Muscle of arm (tissue), 14 donors: ENCODE measurements at places on chromosomes 7 and 10. TPM values are rescaled to one million over a fixed set of nuclear protein-coding genes. Genes with fewer than 3 reads are reported as not detected.

The LIPA gene
- 55.7 TPM for polyA plus RNA-seq

DNA sequence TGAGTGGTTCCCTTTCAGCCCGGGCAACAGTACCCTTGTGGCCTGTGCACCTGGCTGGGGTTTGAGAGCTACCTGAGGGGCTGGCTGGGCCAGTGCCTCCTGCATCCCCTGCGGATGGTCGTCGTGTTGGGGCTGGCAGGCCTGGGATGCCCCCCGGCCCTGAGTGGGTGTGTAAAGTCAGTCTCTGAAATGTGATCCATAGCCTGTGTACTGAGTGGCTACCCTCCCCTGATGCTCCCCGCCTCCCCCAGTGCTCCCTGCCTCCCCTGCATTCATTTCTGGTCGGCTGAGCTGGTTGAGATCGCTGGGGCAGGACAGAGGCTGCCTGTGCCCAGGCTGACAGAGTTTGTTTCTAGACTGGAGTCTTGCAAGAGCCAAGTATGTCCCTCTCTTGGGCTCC is 9.3 kb downstream of the ZNF316 start:
- DNase-seq = no peak

- DNase-seq = no peak
Measured at GRCh38 chr10:94285271-94285670, 77.5 kb downstream of the NOC3L start.

DNA sequence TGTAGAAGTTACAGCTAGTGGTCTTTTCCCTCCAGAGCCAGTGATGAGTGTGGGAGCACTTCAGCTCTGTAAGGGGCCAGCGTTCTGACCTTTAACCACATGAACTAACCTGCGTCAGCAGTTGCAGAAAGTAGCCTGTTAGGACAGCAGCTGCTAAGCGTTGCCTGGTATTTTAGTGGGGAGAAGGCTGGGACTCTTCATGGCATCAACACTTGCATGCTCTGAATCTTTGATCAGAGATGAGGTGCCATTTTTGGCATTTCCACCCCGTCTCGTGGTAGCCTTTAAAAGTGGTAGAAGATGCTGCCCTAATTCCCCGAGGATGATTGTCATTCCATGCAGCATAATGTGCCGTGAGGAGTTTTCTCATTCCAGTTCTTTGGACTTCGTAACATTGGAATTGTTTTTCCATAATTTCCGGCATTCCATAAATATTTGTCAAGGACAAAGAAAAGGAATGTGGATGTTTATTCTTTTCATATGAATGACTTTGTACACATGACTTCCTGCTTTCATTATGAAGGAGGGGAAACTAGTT is 92.2 kb downstream of the AVL9 start:
- DNase-seq = no peak

DNA sequence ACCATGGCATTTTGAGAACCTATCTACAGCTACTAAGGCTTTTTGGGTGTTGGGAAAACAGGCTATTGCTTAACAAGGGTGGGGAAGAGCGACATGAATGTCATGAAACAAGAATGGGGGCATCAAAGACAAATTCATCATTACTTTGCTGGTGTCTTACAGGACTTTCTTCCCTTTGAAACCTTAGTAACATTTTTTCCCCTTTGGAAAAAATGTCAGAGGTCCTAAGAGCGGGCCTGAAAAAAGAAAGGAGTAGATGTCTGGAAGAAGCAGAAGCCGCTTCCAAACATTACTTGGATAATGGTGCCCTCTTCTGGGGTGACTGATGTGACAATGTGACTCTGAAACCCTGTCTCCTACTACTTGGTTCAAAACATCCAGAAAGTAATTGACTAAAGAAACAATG is 3.8 kb upstream of the DDX50 start:
- DNase-seq = peak; percentile 80

DNA sequence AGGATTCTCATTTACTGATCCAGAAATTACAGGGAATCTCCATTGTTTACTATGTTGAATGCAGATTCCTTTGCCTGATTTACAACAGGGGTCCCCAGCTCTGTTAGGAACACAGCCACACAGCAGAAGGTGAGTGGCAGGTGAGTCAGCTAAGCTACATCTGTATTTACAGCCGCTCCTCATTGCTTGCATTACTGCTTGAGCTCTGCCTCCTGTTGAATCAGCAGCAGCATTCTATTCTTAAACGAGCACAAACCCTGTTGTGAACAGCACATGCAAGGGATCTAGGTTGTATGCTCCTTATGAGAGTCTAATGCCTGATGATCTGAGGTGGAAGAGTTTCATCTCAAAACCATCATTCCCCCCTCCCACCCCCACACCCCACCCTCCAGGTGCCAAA is 23.3 kb upstream of the CELF2 start:
- no peak for DNase-seq

DNA sequence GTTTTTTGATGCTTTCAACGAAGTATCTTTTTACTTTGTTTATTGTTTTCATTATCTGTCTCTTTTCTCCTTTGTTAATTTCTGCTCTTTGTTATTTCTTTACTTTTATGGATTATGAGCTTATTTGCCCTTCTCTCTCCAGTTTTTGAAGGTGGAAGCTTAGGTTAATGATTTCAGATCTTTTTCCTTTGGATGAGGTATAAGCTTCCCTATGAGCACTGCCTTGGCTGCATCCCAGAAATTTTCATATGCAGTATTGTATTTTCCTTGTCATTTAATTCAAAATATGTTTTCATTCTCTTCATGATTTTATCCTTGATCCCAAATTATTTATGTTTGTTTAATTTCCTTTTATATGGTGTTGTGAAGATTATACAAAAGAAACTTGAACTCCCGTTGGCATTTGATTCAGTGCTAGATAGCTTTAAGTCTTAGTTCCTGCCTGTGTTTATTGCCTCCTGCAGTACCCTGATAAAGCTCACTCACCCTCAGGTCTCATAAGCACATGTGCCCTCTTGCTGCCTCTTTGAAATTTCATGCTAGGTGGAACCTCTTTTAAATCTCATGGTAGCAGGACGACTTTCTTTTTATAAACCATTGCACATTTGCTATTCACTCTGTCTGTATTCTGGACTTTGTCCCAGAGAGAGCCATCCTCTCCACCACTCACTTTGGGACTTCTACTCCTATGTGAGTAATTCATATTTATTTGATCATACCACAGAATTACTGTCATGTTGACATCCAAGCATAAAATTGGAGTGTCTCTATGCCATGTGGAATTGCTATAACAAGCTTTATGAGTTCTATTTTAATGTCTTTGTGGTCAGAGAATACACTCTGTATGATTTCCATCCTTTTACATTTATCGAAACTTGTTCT is 23.0 kb upstream of the CEP41 start:
- no peak for DNase-seq

The RPA3 gene
- polyA plus RNA-seq = 32.7 TPM

The HOXA11 gene
- 3.2 TPM for polyA plus RNA-seq

DNA sequence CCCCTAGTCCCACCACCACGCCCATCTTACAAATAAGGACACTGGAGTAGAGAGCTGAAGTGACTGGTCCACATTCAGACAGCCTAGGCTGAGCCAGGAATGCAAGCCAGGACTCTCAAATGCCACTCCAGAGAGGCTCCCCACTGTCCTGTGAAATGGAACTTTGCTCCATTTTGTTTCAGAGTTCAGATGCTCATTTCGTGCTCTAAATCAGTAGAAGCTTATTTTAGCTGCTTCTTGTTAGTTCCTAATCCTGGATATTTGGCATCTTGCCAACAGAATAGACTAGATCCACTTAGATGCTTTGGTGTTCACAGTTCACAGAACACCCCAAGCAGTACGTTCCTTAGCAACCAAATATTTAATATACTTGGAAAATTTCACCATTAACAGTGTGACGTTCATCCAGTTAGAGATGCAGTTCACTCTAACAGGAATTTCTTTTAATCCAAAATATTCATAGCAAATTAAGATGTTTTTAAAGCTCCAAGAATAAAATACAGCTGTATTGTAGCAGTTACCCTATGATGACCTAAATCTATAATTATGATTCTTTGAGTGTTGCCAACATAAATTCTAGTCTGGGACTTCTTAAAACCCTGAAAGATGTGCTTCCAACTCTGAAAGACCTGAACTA is 7.3 kb downstream of the MMP21 start:
- DNase-seq = peak; percentile 77

DNA sequence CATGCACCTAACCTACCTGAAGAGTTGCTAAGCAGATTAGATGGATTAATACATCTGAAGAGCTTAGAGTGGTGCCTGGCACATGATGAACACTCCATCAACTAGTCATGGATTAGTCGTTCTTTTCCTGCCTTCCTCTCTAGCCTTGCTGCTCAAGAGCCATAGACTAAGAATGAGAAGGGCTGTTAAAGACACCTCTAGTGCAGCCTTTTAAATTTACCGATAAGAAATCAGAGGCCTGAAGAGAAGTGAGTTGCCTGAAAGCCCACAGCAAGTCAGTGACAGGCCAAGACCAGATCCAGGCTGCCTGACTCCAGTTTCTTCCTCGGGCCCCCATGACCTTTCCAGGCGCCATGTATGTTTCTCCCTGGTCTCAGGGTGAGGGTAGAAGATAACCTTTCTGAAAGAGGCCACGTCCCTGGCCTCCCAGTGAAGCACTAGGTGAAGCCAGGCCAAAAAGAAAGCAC is 6.5 kb downstream of the TSPAN15 start:
- DNase-seq = no peak

DNA sequence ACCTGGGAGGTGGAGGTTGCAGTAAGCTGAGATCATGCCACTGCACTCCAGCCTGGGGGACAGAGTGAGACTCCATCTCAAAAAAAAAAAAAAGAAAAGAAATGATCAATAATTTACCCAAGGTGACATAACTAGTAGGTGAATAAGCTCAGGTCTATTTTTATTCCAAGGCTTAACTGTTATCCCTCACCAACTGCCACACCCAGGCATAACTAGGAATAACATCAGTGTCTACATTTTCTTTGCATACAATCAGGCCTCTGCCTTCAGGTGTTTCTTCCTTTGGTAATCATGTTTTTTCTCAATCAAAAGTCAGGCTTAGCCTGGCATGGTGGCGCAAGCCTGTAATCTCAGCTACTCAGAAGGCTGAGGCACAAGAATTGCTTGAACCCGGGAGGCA is 26.6 kb downstream of the CPEB3 start:
- DNase-seq = no peak

GRCh38 chr10:89339875-89340274 is 12.1 kb downstream of the IFIT3 start:
- DNase-seq = no peak

- DNase-seq = no peak
Measured at GRCh38 chr7:6480323-6480660, 32.5 kb upstream of the DAGLB start.

The EBLN1 gene
- polyA plus RNA-seq = not detected

DNA sequence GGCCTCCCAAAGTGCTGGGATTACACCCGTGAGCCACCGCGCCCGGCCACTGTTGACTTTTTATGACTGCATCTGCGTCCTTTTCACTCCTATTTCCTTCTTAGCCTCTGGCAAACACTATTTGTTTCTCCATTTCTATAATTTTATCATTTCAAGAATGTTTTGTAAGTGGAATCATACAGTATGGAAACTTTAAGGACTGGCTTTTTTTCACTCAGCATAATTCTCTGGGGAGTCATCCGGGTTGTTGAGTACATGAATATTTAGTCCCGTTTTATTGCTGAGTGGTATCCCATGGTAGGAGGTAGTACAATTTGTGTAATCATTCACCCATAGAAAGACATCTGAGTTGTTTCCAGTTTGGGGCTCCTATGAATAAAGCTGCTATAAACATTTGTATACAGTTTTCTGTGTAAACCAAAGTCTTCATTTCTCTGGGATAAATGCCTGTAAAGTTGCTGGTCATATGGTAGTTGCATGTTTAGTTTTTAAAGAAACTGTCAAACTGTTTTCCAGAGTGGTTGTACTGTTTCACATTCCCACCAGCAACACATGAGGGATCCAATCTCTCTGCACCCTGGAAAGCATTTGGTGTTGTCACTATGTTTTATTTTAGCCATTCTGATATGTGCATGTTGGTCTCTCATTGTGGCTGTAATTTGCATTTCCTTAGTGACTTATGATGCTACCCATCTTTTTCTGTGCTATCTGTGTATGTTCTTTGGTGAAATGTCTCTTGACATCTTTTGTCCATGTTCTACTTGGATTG is 139.6 kb upstream of the EEPD1 start:
- no peak for DNase-seq

DNA sequence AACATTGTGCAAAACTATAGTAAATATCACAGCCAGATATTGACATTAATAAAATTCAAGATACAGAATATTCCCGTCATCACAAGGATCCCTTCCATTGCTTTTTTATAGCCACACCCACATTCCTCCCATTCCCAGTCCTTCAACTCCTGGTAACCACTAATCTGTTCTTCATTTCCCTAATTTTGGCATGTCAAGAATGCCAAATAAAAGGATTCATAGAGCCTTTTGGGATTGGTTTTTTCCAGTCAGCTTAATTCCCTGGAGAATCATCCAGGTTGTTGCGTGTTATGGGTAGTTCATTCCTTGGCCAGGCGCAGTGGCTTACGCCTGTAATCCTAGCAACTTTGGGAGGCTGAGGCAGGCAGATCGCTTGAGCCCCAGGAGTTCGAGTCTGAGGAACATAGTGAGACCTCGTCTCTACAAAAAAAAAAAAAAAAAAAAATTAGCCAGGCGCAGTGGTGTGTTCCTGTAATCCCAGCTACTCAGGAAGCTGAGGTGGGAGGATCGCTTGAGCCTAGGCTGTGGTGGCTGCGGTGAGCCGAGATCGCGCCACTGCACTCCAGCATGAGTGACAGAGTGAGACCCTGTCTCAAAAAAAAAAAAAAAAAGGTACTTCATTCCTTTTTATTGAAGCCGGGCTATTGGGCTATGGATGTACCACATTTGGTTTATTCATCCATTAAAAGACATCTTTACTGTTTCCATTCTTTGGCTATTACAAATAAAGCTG is 2.7 kb downstream of the OGDH start:
- no peak for DNase-seq

The SAMD9L gene
- 7.4 TPM for polyA plus RNA-seq

- no peak for DNase-seq
Measured at GRCh38 chr7:128120116-128120515, 88.9 kb upstream of the LRRC4 start.

The MYOZ1 gene
- not detected for polyA plus RNA-seq

- peak; percentile 66 for DNase-seq
Measured at GRCh38 chr7:94510582-94511496, 1.2 kb downstream of the CASD1 start.

GRCh38 chr10:73169320-73169719 is 1.4 kb downstream of the FAM149B1 start:
- no peak for DNase-seq

- DNase-seq = no peak
Measured at GRCh38 chr7:68671046-68671445, 927.2 kb upstream of the AUTS2 start.

The FANK1 gene
- polyA plus RNA-seq = 0.81 TPM

DNA sequence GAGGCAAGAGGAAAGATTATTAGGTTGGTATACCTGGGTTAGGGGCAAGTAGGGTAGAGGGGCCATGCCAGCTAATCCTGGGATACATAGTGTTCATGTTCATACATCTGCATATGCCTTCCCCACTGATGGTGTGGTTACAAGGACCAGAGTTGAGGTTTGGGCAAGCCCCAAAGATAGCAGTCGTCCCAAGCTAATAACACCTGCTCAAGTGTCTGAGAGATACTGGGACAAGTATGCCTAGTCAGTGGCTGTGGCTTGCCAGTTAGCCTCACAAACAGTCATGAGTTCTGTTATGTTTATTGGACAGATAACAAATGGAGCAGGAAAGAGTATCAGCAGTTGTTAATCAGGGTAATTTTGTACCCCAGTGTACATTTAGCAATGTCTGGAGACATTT is 139.6 kb downstream of the ADAM22 start:
- DNase-seq = no peak
